ENCODE measurements at places on chromosomes 16 and 17.

DNA sequence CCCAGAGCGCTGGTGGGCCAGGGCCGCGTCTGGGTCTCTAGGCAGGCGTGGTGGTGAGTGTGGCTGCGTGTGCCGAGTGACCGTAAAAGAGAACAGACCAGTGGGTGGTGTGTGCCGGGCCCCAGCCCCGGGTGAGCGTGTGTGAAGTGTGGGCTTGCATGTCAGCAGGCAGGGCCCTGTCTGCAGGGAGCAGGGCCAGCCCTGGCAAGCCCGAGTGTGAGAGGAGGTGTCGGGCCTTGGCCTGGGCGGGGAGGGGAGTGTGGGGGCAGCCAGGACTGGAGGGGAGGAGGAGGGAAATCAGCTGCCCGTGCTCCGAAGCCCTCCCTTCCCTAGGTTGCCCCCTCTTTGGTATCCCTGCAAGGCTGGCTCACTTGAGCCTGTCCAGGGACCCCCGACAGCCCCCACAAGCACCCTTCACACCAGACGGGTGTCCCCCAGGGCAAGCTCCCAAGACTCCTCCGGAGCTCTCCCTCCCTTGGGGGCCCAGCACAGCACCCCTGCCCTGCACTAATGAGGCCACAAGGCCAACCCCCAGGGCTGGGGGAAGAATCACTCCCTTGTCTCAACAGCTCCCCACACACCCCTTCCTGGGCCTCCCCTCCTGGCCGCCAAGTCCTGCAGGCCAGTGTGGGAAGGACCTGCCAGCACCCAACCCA is 1.9 kb downstream of the USH1G start:
- DNase-seq = no peak

- DNase-seq = no peak
Measured at GRCh38 chr17:62782730-62783270, 25.3 kb downstream of the MARCHF10 start.

GRCh38 chr16:56657555-56658326 is at the start of gene MT1F:
MT1F (plus strand) TSS chr16:56657959; CDS start chr16:56658059, 100 bp downstream.
- peak; percentile 21 for DNase-seq

GRCh38 chr17:69749911-69750310 is 325.1 kb upstream of the KCNJ16 start:
- DNase-seq = no peak

- DNase-seq = peak; percentile 9
Measured at GRCh38 chr16:4266372-4266771, 6.5 kb downstream of the TFAP4 start.

All from NCI-H1417 (cell line).